Thoracic aorta (tissue), 2 donors: ENCODE measurements at places on chromosomes 5 and 9. TPM values are rescaled to one million over a fixed set of nuclear protein-coding genes. Genes with fewer than 3 reads are reported as not detected.

- no peak for DNase-seq
These were observed 8.5 kb downstream of the NRARP start for GRCh38 chr9:137293482-137294090.

DNA sequence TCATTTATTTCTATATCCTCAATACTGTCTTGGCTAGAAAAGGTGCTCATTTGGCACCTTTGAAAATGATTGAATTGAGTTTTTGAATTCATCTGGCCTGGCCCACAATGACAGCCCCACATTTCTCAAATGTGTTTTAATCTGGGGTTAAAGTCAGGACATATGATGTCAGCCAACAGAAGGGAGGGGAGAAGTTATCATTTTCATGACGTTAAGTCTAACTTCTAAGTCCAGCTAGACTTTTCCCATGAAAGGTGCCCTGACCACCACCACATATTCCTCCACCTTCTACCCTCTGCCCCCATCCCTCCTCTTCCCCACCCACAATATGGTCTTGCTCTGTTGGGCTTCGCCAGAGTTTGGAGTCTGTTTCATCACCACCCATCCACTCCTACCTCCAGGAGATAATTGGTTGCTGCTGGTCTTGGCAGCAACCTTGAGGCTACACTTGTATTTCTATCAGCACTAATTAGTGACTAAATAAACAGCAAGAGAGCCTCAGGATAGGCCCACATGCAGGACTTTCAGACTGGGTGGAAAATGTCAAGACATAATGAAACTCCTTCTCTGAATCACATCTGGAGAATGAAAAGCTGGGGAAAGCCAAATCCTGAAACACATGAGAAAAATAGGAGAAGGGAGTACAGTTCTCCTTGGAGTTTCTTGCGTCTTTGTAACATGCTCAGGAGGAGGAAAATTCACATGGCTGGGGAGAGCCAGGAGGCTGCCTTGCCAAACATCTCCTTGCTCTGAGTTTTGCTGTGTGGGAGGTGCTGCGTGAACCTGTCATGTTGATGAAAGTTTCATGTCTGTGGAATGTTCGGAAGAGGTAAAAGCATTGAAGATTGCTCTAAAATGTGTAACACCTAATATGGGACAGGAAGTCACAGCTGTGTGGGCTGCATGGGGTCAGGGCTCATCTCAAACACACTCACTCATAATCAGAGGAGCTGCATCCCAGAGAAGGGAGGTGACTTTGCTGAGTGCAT lies 544.7 kb upstream of the KLF4 start:
- no peak for DNase-seq

DNA sequence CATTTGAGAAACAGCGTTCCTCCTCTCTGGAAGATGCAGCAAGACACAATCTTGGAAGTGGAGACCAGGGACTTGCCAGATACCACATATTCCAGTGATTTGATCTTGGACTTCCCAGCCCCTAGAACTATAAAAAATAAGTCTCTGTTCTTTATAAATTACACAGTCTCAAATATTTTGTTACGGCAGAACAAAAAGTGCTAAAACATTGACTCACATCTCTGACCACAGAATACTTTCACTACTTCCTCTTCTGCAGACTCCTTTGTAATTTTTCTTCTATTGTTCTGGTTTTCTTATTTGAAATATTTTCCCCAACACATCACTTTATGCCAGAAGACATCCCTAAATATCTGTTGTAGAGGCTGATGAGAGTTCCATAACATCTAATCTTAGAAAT lies 706.1 kb upstream of the CDH18 start:
- DNase-seq: no peak

The PTPN3 gene
- total RNA-seq: 20.3 TPM

GRCh38 chr5:43007911-43008362 lies 32.2 kb downstream of the ANXA2R start:
- peak; percentile 21 for DNase-seq

The MZB1 gene
- total RNA-seq: not detected

DNA sequence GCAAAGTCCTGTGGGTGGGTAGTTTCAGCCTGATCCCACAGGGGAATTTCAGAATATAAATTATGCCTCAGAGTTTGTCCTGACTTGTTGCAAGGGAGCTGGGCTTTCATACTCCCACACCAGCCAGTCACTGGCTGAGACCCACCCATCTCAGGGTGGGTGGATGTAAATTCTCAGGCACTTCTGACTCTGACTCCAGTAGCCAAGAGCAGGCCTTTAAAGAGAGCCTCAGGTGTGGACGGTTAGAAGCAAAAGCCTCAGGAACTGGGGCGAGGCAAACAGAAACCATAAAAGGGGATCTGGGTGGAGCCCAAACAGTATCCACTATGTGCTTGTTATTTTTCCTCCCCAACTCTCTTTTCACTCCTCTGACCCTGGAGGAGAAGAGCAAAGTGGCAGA lies 28.6 kb upstream of the FBXW11 start:
- DNase-seq: no peak

The GTF3C4 gene
- total RNA-seq: 16.4 TPM

The GADD45G gene
- total RNA-seq: 19.3 TPM

The CCL19 gene
- 8.0 TPM for total RNA-seq

DNA sequence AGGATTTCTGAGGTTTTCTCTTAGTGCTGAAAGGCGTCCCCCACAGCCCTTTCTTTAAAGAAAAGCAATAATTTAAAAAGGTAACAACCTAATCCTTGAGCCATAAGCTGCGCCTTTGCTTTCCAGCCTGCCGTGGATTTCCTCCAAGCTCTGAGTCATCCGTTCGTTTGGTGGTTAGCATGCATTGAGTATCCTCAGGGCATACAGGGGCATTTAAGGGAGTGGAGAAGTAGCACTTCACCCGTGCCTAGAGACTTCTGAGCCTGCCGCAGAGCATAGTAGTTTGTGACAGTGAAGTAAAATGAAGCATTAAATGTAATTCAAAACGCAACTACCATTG lies 892 bp upstream of the TNC start:
- DNase-seq: peak; percentile 48

The SLC24A2 gene
- total RNA-seq: not detected

The DAB2 gene
- 187 TPM for total RNA-seq

GRCh38 chr5:181185560-181185959 lies 19.4 kb downstream of the TRIM7 start:
- no peak for DNase-seq

The ALDOB gene
- not detected for total RNA-seq

- DNase-seq: no peak
These were observed 33.3 kb downstream of the DMRT2 start for GRCh38 chr9:1083325-1083913.

GRCh38 chr5:62606878-62607277 lies 28.3 kb downstream of the LRRC70 start:
- no peak for DNase-seq

DNA sequence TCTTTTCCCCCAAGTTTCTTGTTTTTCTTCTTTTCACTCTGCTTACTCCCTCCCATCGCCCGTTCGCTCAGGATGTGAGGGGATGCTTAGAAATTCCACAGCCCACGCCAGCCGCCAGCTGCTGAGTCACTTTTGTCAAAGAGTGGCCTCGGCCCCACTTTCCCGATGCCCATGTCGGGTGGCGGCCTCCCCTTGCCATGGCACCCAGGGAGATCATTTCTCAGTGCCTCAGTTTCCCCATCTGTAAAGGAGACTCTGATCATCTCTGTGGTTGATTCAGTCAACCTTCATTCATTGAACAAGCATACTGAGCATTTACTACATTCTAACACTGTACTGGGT lies 353 bp upstream of the PDGFRB start:
- no peak for DNase-seq

DNA sequence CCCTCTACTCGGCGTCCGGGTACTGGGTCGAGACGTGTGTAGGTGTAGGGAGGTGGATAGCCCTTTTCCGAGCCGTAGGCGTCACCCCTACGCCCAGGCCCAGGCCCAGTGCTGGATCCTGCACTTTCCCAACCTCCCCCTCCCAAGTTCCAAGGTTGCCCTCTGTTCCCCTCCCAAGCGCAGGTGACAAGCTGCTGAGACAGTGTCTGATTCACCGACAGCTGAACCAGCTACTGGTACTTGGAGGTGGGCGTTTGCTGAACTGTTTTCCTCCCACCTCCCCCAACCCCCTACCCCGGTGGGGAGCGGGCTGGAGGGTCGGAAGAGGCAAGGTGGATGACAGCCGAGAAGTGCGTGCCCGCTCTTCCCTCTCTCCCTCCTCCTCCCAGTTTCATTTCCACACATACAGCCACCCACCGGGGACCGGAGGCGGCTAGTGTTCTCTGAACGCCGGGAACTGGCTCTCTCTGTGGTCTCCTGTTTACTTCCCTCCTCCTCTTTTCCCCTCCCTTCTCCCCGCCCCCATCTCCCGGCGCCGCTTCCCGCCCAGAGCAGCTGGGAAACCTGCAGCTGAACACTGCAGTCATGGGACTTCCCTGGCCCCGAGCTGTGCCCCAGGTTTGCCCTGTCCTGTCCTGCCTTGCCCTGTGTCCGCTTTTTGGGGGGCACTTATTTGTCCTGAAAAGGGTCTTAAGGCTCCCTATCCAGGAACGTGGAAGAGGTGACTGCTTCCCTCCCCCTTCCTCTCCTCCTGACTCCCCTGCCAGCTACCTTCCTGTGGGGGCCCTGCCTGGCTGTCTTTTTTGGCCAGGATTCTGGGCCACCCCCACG lies 6.2 kb upstream of the KLF9 start:
- peak; percentile 85 for DNase-seq

GRCh38 chr5:158413122-158413680 lies 554.3 kb upstream of the CLINT1 start:
- no peak for DNase-seq

GRCh38 chr5:96863949-96864584 lies 12.2 kb upstream of the ERAP2 start:
- DNase-seq: no peak
